H9 (cell line): ENCODE measurements at places on chromosomes 12 and 14.

DNA sequence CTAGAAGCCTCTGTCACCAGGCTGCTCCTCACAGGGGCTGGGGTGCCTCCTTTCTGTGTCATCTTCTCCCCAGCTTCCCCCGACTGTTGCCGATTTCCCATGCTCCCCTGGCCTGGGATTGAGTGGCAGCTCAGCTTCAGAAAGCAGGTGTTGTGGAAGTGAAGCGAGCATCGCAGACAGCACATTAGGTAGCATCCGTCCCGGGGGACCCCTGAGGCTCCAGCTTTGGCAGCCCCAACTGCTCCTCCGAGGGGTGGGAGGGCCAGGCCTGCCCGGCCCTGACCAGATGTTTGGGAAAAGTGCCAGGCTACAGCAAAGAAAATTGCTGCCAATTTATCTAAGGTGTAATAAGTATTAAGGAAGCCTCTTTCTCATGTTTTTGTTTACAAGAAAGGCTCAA is 1045.6 kb downstream of the BCL11B start:
- DNase-seq: no peak
- no peaks in the 10 kb centered on the region for H3K4me1 ChIP-seq
- no peak overlapping the region for H3K27ac ChIP-seq
- no peak overlapping the region for H3K4me3 ChIP-seq
- H3K27me3 ChIP-seq: no peaks in the 10 kb centered on the region

DNA sequence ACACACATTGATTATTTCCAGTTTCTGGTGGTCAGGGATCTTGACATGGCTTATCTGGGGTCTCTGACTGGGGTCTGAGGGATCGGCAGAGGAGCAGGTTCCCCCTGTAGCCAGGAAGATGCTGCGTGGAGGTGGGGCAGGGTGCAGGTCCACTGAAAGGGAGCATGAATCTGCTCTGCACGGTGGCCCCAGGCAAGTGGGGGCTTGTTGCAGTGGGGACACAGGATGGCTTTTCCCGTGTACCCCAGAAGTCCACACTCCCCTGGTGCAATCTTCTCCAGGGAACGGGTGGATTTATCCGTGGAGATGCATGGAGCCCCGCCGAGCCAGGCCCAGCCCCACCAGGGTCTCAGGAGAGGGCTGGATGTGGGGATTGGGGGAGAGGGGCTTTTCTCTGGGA is 210.4 kb upstream of the C14orf180 start:
- no peaks in the 10 kb centered on the region for H3K27me3 ChIP-seq
- H3K4me1 ChIP-seq: no peaks in the 10 kb centered on the region
- no peaks in the 10 kb centered on the region for H3K36me3 ChIP-seq
- no peak overlapping the region for H3K4me3 ChIP-seq
- no peak for DNase-seq

GRCh38 chr12:43062201-43062895 is 472.8 kb upstream of the PRICKLE1 start:
- DNase-seq: no peak
- no peaks in the 10 kb centered on the region for H3K4me1 ChIP-seq
- no peak overlapping the region for H3K4me3 ChIP-seq
- H3K27ac ChIP-seq: no peak overlapping the region

DNA sequence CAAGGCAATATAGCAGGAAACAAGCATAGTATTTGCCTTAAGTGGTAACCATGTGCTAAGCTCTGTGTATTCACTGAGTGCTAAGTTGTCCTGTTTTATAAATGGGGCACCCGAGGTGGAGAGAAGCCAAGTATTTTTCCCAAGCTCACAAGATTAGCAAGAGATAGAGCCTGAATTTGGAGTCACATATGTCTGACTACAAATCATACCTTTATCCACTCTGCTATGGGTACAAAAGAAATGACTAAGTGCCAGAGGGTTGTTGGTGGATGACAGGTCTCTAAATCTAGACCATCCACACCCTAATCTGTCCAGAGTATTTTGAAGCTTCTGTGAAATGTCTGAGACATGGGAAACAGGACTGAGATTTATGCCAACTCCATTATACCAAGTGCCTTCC is 182.1 kb upstream of the SEL1L start:
- no peak overlapping the region for H3K4me3 ChIP-seq
- DNase-seq: no peak
- no peaks in the 10 kb centered on the region for H3K27me3 ChIP-seq
- H3K36me3 ChIP-seq: peaks cover 3% of the 10 kb centered on the region; the same call in 2 of the 3 replicates

- H3K4me3 ChIP-seq: no peak overlapping the region
- no peaks in the 10 kb centered on the region for H3K4me1 ChIP-seq
- DNase-seq: no peak
- H3K27ac ChIP-seq: no peak overlapping the region
Observed at GRCh38 chr12:31478425-31478824, 112.5 kb downstream of the DENND5B start.

GRCh38 chr12:127606476-127607015 is 660.4 kb upstream of the TMEM132C start:
- H3K27me3 ChIP-seq: no peaks in the 10 kb centered on the region
- no peak overlapping the region for H3K4me3 ChIP-seq
- no peaks in the 10 kb centered on the region; the same call in 1 of the 2 replicates for H3K4me1 ChIP-seq
- H3K27ac ChIP-seq: no peak overlapping the region

- no peak overlapping the region for H3K27ac ChIP-seq
- DNase-seq: peak; percentile 78
- H3K4me1 ChIP-seq: peaks cover 4% of the 10 kb centered on the region
- H3K36me3 ChIP-seq: no peaks in the 10 kb centered on the region
- no peak overlapping the region for H3K4me3 ChIP-seq
- H3K27me3 ChIP-seq: no peaks in the 10 kb centered on the region
Observed at GRCh38 chr14:20855652-20856291, 35.4 kb upstream of the RNASE3 start.

DNA sequence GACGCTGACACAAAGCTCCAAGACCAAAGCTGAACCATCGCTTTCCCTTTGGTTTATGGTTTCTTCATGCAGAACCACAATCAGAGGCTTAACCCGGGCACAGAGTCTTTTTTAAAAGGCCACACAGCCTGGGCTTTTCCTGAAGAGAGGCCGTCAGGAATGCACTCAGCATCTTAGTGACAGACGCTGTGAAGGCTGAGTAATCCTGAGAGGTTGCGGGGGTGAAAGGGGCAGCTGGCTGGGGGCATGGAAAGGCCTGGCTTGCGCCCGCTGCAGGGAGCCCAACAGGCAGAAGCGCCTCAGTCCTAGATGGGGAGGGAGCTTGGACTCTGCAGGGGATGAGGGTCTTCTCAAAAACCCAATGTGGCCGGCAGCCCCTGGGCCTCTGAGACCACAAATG is 13.6 kb downstream of the CTDSP2 start:
- H3K36me3 ChIP-seq: peaks cover 12% of the 10 kb centered on the region
- DNase-seq: no peak
- H3K27ac ChIP-seq: no peak overlapping the region
- no peaks in the 10 kb centered on the region for H3K27me3 ChIP-seq
- no peak overlapping the region for H3K4me3 ChIP-seq

GRCh38 chr12:100972121-100972520 is 177.5 kb downstream of the ANO4 start:
- no peak for DNase-seq
- H3K27ac ChIP-seq: no peak overlapping the region
- H3K4me3 ChIP-seq: no peak overlapping the region

- H3K4me3 ChIP-seq: no peak overlapping the region
- no peaks in the 10 kb centered on the region for H3K27me3 ChIP-seq
- peaks cover 30% of the 10 kb centered on the region; the same call in 2 of the 3 replicates for H3K36me3 ChIP-seq
Observed at GRCh38 chr12:56205445-56205844, 16.2 kb upstream of the SMARCC2 start.

GRCh38 chr12:77510985-77511384 is 319.7 kb upstream of the NAV3 start:
- H3K27ac ChIP-seq: no peak overlapping the region
- no peak overlapping the region for H3K4me3 ChIP-seq
- no peaks in the 10 kb centered on the region for H3K36me3 ChIP-seq
- DNase-seq: no peak
- H3K27me3 ChIP-seq: no peaks in the 10 kb centered on the region
- no peaks in the 10 kb centered on the region; the same call in 1 of the 2 replicates for H3K4me1 ChIP-seq

DNA sequence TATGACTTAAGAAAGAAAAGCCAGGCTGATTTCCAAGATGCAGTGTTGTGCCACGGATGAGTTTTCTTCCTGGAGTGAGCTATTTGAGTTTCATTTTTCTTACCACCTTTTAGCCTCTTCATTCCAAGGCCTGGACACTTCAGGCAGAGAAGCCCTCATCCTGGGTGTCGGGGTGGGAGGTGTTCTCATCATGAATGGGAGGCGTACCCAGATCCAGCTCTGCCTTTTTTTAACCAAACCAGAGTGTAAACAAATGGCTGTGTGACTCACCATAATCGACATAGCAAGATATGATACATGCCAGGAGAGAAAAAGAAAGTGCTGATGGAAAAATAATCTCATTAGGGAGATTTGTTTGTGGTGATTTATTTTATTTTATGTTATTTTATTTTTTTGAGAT is 79.9 kb downstream of the ARF6 start:
- no peak for DNase-seq
- H3K4me1 ChIP-seq: no peaks in the 10 kb centered on the region; the same call in 1 of the 2 replicates
- H3K36me3 ChIP-seq: no peaks in the 10 kb centered on the region
- H3K27ac ChIP-seq: no peak overlapping the region
- no peak overlapping the region for H3K4me3 ChIP-seq
- H3K27me3 ChIP-seq: no peaks in the 10 kb centered on the region; the same call in 1 of the 2 replicates

- no peaks in the 10 kb centered on the region for H3K27me3 ChIP-seq
- DNase-seq: no peak
- no peak overlapping the region for H3K4me3 ChIP-seq
- H3K27ac ChIP-seq: no peak overlapping the region
Observed at GRCh38 chr12:103547376-103547775, 39.7 kb upstream of the STAB2 start.
